ENCODE measurements at places on chromosomes 2 and 18.
A peak's percentile ranks its signal among the peaks of the same experiment; 100 is the strongest.

DNA sequence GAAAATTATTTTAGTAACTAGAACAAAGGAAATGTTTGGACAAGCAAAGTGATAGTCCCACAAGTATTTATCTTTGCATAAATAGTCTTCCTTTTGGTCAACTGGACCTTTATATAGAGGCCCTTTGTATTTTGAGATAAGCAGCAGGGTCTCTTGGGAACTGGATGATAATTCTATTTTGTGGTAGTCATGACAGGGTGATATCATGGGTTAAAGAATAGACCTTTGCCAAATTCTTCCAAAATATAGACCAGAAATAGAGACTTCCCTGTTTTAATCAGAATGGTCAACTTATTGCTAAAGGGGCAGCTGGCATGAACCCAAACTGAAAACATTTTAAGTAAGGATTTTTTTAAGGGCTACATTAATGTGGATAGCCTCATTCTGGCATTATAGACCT lies 10.5 kb downstream of the PLEK start:
- DNase-seq = no peak

DNA sequence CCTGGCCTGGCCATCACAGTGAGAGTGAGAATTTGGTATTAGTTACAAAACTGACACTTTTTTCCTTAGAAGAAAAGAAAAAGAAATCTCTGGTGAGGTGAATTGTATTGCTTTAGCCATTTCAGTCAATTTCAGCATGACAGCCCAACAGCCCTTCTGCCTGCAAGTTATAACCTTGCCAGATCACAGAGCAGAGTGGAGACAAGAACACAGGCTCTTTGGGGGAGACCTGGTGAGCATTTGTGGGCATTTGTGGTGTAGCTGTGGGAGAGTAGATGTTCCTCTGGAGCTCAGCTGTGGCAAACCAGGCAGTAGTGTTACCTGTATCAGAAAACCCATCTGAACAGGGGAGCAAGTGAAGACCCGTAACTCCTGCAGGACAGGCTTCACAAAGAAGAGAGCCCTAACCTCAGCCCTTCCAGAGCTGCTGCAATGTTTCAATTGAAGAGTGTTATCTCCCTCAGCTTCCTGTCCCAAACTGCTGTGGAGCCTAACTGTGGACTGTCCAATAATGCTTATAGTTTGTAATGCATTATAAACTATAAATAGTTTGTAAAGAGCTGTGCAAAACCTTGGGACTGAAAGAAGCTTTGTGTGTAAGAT lies 22.8 kb upstream of the DLX1 start:
- no peak for DNase-seq

DNA sequence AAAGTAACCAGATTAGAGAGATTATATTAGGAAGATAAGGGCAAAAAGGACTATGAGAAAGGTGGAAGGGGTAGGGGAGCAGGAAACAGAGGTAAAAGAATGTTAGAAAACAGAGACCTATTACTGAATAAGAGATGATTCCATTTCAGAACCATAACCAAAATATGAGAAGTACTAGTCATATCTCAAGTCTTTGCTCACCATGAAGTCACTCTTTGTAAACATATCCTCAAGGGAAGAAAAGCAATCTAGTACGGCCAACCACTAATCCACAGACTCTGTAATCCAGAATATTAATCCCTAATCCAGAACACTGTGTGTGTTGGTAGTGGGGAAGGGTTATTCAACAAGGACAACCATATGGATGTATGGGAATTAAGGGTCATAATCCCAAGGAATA lies 92.0 kb downstream of the CDCA7 start:
- DNase-seq = no peak

DNA sequence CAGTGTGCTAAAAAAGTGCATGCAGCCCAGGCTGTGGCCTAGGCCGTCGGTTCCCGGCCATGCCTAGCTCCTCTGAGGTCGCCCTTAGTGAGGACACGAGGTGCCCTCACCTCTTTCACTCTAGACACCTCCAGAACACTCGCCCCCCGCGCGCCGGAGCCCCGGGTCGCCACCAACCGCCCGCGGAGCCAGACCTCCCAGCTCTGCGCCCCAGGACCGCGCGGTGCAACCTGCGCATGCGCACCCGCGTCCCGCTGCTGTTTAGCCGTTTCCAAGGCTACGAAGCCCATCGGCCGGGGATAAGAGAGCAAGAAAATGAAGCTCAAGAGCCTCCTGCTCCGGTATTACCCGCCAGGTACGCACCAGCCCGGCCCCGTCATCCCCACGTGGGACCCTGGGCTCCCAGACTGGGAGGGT lies at the start of gene DAW1:
Gene DAW1 (plus strand): TSS at position 257 of the 417 bp plus-strand sequence. CDS start 59 bp downstream, at position 316.
- DNase-seq = peak; percentile 56

- no peak for DNase-seq
Measured at GRCh38 chr18:72207280-72207679, 336.9 kb downstream of the CBLN2 start.

DNA sequence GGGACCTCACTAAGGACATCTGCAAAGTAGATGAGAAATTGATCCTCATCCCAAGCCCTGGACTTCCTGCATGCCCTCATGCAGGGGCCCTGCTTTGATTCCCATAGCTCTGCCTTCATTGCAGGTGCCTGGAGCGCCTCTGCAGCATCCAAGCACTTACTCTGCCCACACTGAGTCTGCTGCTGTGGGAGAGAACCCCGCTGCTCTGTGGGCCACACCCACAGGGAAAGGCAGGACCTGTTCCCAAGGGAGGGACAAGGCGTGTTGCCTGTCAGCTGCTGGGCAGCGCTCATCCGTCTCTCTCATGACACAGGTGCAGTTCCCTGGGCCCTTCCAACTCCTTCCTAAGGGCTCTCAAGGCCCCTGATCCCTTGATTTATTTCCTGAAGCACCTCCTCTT lies 266.8 kb upstream of the SMIM21 start:
- DNase-seq = no peak

DNA sequence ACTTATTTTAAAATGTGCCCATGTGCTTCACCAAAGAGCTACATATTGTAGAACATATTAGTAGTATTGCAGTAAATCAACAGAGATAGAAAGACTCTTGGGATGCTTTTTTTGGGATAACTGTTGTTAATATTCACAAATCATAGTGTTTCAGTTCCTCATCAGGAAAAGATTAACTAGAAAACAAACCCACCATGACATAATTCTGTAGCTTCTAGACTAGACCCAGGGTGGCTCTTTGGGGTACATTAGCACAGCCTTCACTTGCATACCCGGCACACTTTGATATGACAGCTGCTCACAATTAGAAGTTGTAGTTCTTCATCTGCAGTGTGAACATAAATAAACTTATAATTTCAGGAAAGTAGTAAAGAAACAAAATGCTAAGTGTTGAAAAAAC lies 154.2 kb downstream of the ATP9B start:
- no peak for DNase-seq

DNA sequence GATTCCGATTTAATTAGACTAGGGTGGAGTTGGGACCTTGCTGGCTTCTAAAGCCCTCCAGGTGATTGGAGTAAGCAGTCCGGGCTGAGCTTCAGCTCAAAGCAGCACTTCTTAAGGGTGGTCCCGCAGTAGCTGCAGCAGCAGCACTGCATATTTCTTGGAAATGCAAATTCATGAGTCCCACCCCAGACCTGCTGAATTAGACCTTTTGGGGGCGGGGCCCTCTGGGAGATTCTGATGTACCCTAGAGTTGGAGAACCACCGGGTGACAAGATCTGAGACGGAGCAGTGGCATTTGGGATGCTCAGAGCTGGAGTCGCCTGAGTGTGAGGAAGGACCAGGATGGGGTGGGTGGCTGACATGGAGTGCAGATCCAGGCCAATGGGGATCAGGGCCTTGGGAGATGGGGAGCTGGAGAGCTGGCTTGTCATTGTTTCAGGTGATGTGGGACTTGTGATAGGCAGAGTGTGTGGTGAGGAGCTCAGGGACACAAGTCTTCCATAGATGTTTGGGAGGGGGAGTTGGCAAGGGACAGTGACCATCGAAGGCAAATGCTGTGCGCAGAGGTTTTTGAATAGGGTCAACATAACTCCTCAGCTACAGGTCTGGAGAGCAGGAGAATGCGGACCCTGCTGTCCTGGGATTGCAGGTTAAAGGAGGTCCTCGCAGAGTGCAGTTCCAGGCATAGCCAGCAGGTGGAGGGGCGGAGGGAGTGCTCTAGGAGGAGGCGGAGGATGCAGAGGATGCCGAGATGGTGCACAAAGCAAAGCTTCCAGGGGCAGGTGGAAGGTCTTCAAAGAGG lies 130.9 kb upstream of the RAB12 start:
- DNase-seq = peak; percentile 43

GRCh38 chr18:8911408-8912340 lies 190.8 kb upstream of the NDUFV2 start:
- DNase-seq = no peak

DNA sequence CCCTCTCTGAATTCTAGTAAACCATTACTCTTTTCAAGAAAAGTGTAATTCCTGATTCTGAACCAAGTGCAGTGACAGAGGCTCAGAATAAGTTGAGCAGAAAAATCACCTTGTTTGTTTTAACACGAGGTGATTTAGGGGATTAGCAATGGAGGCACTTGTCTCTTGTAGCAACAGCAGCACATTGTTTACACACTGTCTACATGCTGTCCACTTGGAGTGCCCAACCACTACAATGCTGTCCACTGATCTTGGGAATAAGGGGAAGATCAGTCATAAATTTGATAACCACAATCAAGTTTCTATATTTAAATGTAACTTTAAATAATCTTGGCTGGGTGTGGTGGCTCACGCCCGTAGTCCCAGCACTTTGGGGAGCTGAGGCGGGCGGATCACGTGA lies 13.9 kb upstream of the RMND5A start:
- no peak for DNase-seq

DNA sequence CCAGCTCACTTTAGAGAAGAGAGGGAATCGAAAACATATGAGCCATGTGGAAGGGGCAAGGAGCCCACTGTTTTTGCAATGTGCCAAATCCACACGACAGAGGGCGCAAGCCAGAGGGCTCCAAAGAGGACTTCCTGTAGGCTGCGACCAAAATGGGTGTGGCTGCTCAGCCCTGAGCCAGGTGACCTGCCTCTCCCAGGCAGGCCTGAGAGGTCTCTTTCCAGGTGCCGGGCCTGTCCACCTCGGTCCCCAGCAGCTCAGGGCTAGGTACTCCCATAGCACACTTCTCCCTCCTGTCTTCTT lies 153.8 kb downstream of the TTC32 start:
- no peak for DNase-seq

- peak; percentile 56 for DNase-seq
Measured at GRCh38 chr2:96159084-96159830, 14.0 kb upstream of the DUSP2 start.

GRCh38 chr2:19033240-19033639 lies 325.2 kb downstream of the OSR1 start:
- no peak for DNase-seq

- no peak for DNase-seq
Measured at GRCh38 chr2:20451341-20451740, 4.5 kb downstream of the RHOB start.

DNA sequence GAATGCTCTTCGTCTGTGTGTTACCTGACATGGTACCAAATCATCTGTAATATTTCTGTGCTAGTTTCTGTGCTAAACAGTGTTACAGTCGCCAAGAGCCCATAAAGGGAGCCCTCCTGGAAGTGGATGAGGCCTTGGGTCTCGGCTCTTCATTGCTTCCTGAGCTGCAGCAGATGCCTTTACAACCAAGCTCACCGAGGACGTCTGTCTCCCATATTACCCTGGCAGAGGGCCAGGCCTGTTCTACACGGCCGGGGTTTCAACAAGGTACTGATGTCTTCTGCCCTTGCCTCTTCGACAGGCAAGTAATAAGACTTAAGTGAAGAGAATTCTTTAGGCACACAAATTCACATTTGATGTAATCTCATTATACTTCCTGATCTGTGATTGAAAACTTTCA lies 16.8 kb downstream of the RPL31 start:
- no peak for DNase-seq

- DNase-seq = peak; percentile 55
Measured at GRCh38 chr2:126656431-126657147, 631 bp downstream of the GYPC start.

- DNase-seq = no peak
Measured at GRCh38 chr2:3986063-3986462, 282.7 kb downstream of the DCDC2C start.

DNA sequence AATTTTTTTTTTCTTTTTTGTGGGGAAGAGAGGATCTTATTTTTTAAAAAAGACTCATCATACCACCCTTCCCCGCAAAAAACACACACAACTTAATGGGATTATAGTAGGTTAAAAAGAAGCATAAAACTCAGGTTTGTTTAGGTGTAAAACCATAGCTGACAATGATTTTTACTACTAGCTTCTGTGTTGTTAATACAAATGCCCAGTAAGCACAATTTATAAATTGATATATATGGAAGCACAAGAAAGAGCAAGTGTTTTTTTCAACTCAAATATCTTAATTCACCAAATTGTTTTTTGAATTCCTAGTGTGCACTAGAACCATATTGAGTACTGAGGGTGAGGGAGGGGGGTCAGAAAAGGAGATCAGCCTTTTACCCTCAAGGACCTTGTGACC lies 7.0 kb downstream of the STAT4 start:
- no peak for DNase-seq

DNA sequence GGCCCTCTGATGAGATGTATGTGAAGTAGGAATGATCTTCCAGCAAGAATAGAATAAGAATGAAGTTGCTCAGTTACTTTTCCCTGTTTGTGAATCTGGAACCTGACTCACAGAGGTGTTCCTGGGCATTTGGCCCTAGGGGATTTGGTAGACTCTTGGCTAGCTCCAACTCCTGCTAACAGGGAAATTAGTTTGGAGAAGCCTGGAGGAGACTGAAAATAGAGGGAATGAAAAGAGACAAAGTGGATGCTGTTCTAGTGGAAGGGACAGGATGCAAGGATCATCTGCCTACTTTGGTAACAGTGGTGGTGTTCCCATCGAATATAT lies 19.6 kb downstream of the TMEM17 start:
- no peak for DNase-seq

- DNase-seq = no peak
Measured at GRCh38 chr18:21406116-21406515, 164.1 kb downstream of the GREB1L start.

DNA sequence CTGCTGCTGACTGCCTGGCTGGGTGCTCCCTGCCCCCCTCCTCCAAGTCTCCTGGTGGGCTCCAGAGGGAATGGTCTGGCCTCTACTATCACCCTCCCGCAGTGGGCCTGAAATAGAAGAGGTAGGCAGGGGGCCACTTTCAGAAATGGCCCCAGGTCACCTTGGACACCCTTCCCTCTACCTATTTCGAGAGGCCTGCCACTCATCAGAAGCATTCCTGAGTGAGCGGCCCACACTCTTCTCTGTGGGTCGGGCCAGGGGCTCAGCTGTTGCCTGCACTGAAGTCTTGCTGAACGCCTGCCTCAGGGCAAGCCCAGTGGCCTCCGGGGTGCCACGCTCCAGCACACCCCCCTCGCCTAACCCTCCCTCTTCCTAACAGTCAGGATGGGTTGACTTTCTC lies 124.9 kb downstream of the TNS1 start:
- no peak for DNase-seq

DNA sequence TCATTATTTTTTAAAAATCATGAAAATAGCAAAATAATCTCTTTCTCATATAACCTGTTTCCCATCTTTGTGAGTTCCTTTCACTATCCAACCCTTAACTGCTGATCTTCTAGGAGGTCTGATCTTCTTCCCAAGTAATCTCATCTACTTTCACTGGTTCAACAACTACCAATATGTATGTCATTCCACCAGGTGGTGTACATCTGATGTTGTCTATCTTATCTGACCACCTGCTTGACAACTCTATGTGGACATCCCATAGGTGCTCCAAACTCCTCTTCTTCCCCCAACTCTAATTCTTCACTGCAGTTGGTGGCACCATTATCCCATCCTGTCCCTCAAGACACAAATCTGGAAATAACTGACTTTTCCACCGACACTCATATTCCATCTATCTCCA lies 62.5 kb downstream of the FAM228A start:
- no peak for DNase-seq

GRCh38 chr2:203937788-203938187 lies 1.2 kb downstream of the ICOS start:
- no peak for DNase-seq

Data from activated naive CD4-positive, alpha-beta T cell treated with Interleukin-2 at 50 U/mL for 16 hours (primary cell).